CD4-positive, alpha-beta T cell treated with Interleukin-1 beta for 1 hour (primary cell): ENCODE measurements at places on chromosomes 4 and X.

- DNase-seq: no peak
Observed at GRCh38 chrX:53265771-53266574, 15.4 kb downstream of the IQSEC2 start.

GRCh38 chrX:46611658-46612362, 38.2 kb downstream of the CHST7 start:
- DNase-seq: peak; percentile 43

DNA sequence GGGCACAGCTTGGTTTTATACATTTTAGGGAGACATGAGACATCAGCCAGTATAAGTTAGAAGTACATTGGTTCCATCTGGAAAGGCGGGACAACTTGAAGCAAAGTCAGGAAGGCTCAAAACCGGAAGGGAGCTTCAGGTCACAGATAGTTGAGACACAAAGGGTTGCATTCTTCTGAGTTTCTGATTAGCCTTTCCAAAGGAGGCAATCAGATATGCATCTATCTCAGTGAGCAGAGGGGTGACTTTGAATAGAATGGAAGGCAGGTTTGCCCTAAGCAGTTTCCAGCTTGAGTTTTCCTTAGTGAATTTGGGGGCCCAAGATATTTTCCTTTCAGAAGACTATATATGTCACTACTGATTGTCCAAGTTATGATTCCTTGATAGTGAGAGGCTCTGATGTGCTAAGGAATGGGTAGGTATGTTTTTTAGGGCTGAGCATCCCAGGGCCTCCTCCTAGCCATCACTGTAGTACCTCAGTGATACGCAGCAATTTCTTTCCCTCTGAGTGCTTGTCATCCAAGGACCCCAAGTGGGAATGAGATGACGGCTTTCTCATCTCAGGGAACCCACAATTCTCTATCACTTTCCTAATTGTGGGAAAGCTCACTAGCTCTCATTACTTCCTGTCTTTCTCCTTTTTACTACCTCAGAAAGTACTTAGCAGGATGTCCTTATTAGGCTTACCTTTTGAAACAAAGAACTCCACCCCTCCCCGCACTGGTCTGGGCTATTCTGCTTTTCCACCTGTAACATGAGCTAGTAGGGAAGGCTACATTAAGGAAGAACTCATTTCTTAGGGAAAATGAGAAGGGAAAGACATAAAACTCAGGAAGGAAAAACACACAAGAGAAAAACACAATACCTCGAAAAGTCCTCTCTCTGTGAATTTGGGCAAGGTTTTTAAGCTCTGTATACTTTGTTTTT, 632.7 kb downstream of the RAPGEF2 start:
- DNase-seq: no peak

- DNase-seq: no peak
Observed at GRCh38 chrX:155293771-155294170, 29.5 kb upstream of the RAB39B start.

- no peak for DNase-seq
Observed at GRCh38 chr4:140326395-140326993, 47.0 kb upstream of the SCOC start.

- DNase-seq: no peak
Observed at GRCh38 chr4:159444678-159445077, 341.8 kb downstream of the RAPGEF2 start.

DNA sequence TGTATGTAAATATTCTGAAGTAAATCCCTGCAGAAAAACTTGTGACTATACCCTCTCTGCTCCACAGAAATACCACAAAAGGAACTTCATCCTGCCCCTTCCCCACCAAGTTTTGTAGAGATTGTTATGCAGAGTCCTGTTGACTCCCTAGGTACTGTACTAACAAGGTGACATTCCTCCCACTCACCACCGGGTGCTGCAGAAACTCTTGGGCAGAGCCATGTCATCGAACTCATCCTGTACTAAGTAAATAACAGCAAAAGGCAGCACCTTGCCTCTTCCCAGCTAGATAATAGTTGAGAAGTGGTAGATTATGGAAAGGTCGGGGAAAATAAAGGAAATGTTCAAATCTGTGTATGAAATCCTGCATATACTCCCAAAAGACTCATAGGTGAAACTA, 233.3 kb downstream of the STPG2 start:
- DNase-seq: no peak

DNA sequence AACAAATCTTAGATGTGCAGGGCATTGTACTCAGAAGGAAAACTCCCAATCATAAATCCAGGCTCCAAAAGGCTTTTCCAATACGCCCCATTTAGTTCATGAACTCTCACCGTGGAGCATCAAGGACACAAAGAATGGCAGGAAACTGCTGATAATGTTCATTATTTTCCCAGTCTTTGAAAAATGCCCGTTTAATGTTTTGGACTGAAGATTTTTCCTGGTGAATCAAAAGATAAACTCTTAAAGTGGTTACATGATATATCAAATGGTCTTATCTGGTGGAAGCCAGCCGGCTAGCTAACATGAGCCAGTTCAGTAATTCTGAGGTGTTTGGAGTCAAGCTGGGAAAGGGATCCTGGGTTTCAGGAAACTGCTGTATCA, 62.1 kb upstream of the AP1S2 start:
- no peak for DNase-seq

GRCh38 chrX:9249051-9249846, 215.3 kb upstream of the FAM9B start:
- no peak for DNase-seq

- DNase-seq: no peak
Observed at GRCh38 chr4:1099684-1100335, 13.6 kb downstream of the RNF212 start.

- no peak for DNase-seq
Observed at GRCh38 chr4:1566838-1567518, 117.1 kb downstream of the FAM53A start.

- no peak for DNase-seq
Observed at GRCh38 chr4:37967736-37968135, 7.5 kb downstream of the PTTG2 start.

DNA sequence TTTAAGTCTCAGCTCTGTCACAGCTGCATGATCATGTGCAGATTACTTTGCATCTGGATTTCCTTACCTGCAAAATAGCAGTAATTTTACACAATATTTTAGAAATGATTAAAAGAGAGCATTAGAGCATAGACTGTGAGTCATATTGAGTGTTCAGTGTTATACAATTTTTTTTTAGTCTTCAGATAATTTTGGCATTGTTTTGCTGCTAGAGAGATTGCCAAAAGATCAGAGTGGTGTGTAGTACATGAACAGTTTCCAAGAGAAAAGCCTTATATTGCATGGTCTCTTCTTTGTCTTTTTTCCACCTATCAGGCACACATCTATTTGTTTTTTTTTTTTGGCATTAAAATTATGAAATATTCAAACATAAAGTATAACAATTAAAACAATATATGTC, 209.6 kb upstream of the TLL1 start:
- DNase-seq: no peak

- DNase-seq: no peak
Observed at GRCh38 chr4:79357365-79357764, 31.5 kb upstream of the NAA11 start.

DNA sequence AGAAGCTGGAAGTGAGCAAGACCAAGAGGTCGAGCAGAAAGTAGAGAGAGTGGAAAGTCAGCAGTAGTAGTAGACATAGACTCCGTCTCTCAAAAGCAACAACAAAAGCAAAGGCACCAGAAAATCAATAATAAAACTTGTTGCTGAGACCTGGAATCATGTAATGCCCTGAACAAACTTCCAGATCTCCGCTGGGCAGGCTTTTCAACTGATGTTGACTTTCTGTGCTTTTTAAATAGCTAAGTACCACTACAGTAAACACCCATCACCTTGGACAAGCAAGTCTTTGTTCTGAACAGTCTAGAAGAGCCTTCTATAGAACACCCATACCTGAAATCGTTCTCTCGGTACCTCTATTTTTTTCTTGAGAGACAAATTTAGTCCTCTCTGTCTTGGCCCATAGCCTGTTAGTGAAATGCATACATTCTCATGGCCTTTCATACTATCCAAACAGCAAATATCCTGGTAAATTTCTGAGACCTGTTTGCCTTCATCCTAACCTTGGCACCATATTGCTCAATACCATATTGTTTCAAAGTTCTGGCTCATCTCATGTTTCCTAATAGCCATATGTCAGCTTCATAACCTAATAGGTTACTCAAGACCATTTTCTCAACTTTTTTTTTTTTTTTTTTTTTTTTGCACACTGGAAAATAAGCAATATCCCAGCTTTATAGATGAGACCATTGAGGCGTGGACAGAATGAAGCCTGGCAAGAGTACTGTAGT, 200.6 kb upstream of the RBPJ start:
- DNase-seq: no peak

GRCh38 chr4:158810487-158811215, 41.8 kb downstream of the FNIP2 start:
- DNase-seq: no peak

DNA sequence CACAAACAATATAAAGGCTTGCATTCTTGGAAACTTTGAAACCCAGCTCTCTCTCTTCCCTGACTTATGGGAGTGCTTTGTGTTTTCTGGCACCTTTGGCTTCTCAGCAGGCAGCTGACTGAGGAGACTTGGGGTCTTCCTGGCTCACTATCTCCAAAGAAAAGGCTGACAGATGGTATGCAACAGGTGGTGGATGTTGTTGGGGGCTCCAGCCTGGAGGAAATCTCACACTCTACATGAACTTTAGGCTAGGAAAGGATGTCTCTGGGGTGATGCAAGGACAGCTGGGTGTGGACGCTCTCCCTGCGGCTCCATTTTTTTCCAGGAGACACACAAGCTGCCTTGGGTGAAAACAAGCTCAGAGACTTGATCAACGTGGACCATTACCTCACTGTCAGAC, 67.4 kb downstream of the DNAAF6 start:
- no peak for DNase-seq

GRCh38 chr4:41933997-41934503, 1.2 kb upstream of the TMEM33 start:
- DNase-seq: peak; percentile 53

DNA sequence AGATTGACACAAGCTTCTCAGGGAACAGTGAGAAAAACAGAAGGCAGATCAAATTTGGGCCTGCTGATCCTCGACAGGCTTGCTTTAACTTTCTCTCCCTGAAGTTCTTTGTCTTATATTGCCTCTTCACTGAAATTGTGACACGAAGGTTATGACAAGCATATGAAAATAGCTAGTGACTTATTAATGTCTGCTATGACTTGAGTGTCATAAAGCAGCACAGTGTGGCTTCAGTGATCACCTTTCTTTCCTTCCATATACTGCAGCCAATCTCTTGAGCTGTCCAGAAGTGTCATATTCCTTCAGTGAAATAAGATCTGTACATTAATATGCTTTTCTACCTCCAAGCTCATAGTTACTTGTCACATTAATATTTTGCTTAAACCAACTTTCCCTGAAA, 870.2 kb downstream of the C4orf33 start:
- no peak for DNase-seq

- DNase-seq: no peak
Observed at GRCh38 chr4:89249716-89250361, 57.8 kb downstream of the GPRIN3 start.

GRCh38 chr4:5717449-5718158, 6.6 kb downstream of the EVC start:
- no peak for DNase-seq

DNA sequence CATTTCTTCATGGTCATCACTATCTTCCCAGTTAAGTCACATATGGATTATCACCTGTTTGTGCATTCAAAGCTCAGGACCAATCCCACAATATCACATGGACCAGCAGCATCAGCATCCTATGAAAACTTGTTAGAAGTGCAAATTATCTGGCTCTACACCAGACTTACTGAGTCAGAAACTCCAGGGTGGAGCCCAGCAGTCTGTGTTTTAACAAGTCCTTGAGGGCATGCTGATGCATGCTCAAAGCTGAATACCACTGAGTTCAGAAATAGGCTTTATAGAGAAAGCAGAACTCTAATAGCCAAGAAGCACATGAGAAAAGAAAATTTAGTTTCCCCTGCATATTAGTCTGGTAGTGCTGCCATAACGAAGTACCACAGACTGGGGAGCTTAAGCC, 62.4 kb upstream of the GABRQ start:
- DNase-seq: no peak

GRCh38 chr4:13367244-13367643, 116.9 kb downstream of the RAB28 start:
- DNase-seq: no peak

DNA sequence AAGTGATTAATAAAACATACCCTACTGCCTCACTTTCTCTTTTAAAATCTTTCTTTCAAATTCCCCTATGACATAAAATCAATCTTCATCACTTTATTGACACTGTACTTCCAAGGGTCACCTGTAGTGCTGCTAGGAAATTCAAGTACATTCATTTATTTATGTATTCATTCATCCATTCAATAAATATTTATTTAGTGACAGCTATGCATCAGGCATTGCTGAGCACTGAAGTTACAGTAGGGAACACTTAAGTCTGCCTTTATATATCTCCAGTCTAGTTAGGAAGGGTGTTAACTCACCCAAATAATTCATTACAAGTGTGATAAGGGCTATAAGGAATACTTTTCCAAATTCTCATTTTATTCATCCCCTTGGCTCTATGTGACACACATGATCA, 2.3 kb downstream of the SYTL5 start:
- no peak for DNase-seq

DNA sequence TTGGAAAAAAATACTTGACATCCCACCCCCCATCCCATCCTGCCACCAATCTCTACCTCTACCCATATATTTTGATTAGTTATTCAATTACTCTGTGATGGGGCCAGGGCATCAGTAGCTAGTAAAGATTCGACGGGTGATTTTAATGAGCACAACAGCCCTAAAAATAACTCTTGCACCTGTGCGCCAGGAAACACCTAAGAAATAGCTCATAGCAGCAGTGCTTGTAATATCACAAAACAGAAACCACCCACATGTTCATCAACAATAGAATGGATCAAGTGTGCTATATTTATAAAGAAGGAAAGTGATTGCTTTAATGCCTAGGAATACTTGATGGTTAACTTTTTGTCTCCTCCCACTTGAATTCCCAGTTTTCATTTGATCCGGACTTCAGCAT, 225.6 kb upstream of the LCORL start:
- DNase-seq: no peak

DNA sequence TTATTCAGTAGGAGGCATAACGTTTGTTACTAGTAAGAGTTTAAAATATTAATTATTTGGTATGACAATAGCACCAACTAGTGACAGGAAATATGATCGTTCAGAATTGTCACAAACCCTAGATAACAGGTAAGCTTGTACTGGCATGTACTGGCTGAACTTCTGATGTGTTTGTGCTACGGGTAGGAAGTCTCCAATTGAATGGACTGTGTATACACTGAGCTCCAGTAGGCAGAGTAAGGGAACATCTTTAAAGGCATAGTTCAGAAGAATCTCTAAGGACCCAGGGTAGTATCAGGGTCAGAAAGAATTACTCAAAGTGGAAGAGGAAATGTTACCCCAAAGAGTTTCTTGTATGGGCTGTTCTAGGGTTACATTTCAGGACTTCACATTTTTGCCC, 230.4 kb downstream of the EDA2R start:
- DNase-seq: no peak

DNA sequence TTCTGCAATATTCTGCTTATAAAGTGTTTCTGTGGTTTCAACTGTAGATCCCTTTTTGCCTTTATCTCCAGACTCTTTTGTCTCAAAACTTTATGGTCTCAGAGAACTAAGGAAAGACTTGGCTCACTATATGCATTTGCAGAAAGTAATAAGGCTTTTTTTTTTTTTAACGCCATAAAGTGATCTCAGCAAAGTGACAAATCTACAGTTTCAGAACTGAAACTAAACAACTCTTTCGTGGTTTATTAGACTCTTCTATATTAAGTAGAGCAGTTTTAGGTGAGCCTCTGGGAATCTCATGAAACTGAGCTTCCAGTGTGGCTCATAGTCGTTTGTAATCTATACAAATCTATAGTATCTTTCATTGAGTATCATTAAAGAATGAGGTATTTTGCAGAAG, 15.3 kb downstream of the ATP7A start:
- DNase-seq: no peak

- DNase-seq: no peak
Observed at GRCh38 chr4:73648478-73648877, 28.2 kb upstream of the RASSF6 start.
